IMR-90 (cell line): ENCODE measurements at places on chromosomes 4 and X. TPM values are rescaled to one million over a fixed set of nuclear protein-coding genes. Genes with fewer than 3 reads are reported as not detected.
A peak's percentile ranks its signal among the peaks of the same experiment; 100 is the strongest.

- H3K27me3 ChIP-seq: no peaks in the 10 kb centered on the region
- DNase-seq: peak; percentile 83
- peaks cover 8% of the 10 kb centered on the region for H3K4me1 ChIP-seq
Observed at GRCh38 chr4:155543126-155543765, 123.4 kb upstream of the GUCY1A1 start.

DNA sequence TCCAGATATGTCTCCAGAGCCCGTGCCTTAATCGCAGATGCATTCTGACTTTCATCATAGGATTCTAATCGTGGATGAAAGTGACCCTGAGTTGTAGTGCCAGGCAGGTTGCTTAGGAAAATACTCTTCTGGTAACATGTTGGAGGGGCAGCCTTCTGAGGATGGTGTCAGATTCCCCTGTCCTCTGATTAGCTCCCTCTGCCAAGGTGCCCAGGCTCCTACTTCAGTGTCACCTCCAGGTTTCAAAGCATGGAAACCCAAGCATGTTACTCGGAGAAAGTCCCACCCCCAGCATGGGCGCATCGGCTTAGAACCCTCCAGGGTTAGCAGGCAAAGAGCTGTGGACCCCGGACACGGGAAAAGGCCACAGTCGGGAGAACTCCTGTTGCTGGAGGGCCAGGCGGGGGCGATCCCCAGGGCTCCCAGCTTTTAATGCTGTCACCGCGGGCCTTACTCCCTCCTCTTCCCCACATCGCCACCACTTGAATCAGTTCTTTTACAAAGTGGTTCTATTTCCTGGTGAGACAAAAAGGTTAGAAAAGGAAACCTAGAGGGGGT, 44.5 kb downstream of the TRIM2 start:
- no peaks in the 10 kb centered on the region for H3K27me3 ChIP-seq
- H3K4me1 ChIP-seq: peaks cover 5% of the 10 kb centered on the region; the same call in 1 of the 2 replicates
- no peak for DNase-seq
- H3K36me3 ChIP-seq: no peaks in the 10 kb centered on the region

DNA sequence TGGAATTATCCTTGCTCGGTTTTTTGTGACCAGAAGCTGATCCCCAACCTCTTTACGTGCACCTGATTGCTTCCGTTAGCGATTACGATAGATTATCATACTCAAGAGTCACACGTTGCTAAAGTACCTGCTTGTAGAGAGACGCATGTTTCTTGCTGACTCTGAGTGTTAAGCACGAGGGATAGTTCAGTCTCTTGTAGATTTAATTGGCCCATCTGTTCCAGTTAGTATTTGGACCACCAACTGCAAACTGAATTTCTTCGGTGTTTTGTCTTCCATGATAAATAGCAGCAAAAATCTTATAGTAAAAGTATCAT, 516 bp upstream of the COX18 start:
- peak overlapping the region; percentile 40 for H3K4me3 ChIP-seq
- DNase-seq: no peak
- H3K4me1 ChIP-seq: no peaks in the 10 kb centered on the region; the same call in 1 of the 2 replicates
- no peaks in the 10 kb centered on the region for H3K36me3 ChIP-seq

GRCh38 chrX:3449287-3449686, 102.8 kb upstream of the MXRA5 start:
- no peak overlapping the region for H3K4me3 ChIP-seq
- no peaks in the 10 kb centered on the region for H3K4me1 ChIP-seq
- H3K36me3 ChIP-seq: no peaks in the 10 kb centered on the region
- H3K27ac ChIP-seq: no peak overlapping the region
- no peak for DNase-seq

- H3K4me1 ChIP-seq: no peaks in the 10 kb centered on the region
- H3K36me3 ChIP-seq: no peaks in the 10 kb centered on the region
- peaks cover 14% of the 10 kb centered on the region for H3K27me3 ChIP-seq
- H3K4me3 ChIP-seq: no peak overlapping the region
- H3K27ac ChIP-seq: no peak overlapping the region
Observed at GRCh38 chr4:38204339-38205035, 244.3 kb downstream of the PTTG2 start.

DNA sequence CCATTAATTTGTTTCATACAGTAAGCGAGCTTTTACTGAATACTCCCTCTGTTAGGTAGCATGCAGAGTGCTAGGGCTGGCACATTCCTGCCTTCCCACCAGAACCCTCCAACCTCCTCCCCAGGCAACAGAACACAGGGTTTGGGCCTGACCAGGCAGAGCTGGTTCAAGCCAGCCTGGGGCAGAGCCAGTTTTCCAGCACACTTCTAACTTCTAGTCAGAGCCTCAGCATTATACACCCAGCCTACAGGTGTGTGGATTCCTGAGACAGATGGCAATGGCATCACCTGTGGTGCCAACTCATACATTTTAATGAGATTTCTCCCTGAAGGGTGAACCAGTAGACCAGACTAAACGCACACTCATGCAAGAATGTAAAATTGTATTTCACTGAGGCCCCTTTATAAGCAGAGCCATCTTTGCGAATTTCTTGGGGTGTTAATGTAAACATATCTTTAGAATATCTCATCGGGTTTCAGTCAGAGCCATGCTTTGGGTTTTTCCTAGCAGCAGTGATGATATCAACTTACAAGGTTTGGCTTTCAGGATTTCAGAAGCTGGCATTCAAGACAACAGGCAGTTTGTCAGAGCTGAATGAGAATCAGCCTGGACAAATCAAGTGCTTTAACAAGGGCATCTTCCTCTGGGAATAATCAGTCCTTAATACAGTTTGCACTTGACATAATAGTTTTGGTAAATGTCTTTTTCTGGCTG, 92.0 kb downstream of the GATB start:
- DNase-seq: peak; percentile 75
- H3K27ac ChIP-seq: no peak overlapping the region
- no peaks in the 10 kb centered on the region for H3K36me3 ChIP-seq
- peaks cover 6% of the 10 kb centered on the region for H3K4me1 ChIP-seq
- no peaks in the 10 kb centered on the region for H3K27me3 ChIP-seq
- no peak overlapping the region for H3K4me3 ChIP-seq

DNA sequence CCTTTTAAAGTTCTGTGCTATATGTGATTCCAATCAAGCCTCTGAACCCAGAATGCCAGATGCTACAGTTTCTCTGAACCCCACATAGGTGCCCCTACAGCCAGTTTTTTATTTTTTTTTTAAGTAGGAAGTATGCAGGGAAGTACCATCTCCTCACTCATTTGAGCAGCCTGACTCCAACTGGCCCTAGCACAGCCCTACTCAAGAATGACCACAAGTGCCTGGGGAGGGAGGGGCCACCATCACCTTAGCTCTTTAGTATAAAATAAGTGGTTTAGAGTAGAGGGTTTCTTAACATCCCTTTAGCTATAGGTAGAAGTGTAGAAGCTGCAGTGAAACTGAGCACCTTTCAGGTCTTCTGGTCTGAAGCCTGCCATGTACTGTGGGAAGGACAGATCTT, 14.4 kb downstream of the MSN start:
- no peak overlapping the region for H3K27ac ChIP-seq
- H3K4me3 ChIP-seq: no peak overlapping the region
- H3K4me1 ChIP-seq: peaks cover 11% of the 10 kb centered on the region
- no peak for DNase-seq
- H3K36me3 ChIP-seq: peaks cover 3% of the 10 kb centered on the region
- no peaks in the 10 kb centered on the region for H3K27me3 ChIP-seq

DNA sequence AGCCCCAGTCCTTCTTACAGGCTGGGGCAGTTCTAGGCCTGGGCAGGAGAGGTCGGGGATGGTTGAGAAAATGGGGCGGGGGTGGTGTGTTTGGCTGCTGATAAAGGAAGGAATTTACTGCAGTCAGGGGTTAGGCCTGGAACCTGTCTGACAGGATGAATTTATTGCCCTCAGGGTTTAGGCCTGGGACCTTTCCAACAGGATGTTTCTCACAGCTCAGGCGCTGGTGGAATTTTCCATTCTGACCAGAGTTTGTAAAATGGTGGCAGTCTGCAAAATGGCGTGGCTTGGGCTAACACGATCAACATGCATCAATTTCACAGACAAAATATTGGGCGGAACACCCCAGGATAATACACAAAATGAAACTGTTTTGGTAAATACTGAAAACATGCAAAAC, 83.5 kb upstream of the SPIN4 start:
- peak; percentile 22 for DNase-seq
- no peak overlapping the region for H3K4me3 ChIP-seq
- H3K36me3 ChIP-seq: no peaks in the 10 kb centered on the region
- H3K27me3 ChIP-seq: no peaks in the 10 kb centered on the region
- no peak overlapping the region for H3K27ac ChIP-seq

DNA sequence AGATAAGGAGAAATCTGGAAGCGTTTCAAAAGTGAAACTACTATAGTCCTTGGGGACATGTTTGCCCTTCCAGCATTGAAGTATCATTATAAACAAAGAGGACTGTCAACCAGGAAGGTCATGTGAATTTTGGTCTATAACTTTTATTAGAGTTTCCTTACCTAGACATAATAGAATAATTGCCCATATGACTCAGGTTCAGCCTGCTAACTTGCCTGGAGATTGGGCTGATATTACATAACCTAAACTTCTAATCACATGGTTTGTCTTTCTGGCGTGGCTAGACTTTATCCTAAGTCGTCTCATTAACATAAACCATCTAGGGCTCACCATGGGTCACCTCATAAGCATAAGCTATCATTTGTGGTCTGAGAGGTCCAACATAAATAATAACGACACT, 775.9 kb downstream of the CENPC start:
- H3K27me3 ChIP-seq: no peaks in the 10 kb centered on the region
- H3K4me3 ChIP-seq: no peak overlapping the region
- no peaks in the 10 kb centered on the region for H3K4me1 ChIP-seq
- no peak for DNase-seq

- no peaks in the 10 kb centered on the region for H3K27me3 ChIP-seq
- H3K4me1 ChIP-seq: peaks cover 13% of the 10 kb centered on the region
- no peak overlapping the region for H3K27ac ChIP-seq
- H3K36me3 ChIP-seq: no peaks in the 10 kb centered on the region
Observed at GRCh38 chr4:26289401-26289800, 31.4 kb upstream of the RBPJ start.

GRCh38 chr4:132955146-132955545, 193.9 kb upstream of the PCDH10 start:
- no peak for DNase-seq
- no peak overlapping the region for H3K4me3 ChIP-seq
- no peak overlapping the region for H3K27ac ChIP-seq
- H3K36me3 ChIP-seq: no peaks in the 10 kb centered on the region

DNA sequence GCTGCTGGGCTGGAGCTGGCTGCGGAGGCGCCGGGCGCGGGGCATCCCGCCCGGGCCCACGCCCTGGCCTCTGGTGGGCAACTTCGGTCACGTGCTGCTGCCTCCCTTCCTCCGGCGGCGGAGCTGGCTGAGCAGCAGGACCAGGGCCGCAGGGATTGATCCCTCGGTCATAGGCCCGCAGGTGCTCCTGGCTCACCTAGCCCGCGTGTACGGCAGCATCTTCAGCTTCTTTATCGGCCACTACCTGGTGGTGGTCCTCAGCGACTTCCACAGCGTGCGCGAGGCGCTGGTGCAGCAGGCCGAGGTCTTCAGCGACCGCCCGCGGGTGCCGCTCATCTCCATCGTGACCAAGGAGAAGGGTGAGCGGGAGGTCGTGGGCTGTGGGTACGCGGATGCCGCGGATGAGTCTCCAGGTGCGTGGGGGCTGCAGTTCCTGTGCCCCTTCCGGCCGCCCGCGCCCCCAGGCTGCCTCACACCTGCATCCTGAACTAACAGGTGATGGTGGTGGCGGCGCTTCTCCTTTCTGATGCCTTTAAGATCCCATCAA, 499 bp downstream of the CYP2U1 start:
- peaks cover 4% of the 10 kb centered on the region for H3K4me1 ChIP-seq
- no peak for DNase-seq
- H3K27ac ChIP-seq: peak overlapping the region; percentile 17; the same call in 1 of the 2 replicates
- no peaks in the 10 kb centered on the region for H3K27me3 ChIP-seq

GRCh38 chrX:31819455-31819854, 747.6 kb upstream of the FTHL17 start:
- H3K4me1 ChIP-seq: no peaks in the 10 kb centered on the region
- no peak overlapping the region for H3K4me3 ChIP-seq
- no peak for DNase-seq
- no peaks in the 10 kb centered on the region for H3K27me3 ChIP-seq
- no peaks in the 10 kb centered on the region for H3K36me3 ChIP-seq
- no peak overlapping the region for H3K27ac ChIP-seq

DNA sequence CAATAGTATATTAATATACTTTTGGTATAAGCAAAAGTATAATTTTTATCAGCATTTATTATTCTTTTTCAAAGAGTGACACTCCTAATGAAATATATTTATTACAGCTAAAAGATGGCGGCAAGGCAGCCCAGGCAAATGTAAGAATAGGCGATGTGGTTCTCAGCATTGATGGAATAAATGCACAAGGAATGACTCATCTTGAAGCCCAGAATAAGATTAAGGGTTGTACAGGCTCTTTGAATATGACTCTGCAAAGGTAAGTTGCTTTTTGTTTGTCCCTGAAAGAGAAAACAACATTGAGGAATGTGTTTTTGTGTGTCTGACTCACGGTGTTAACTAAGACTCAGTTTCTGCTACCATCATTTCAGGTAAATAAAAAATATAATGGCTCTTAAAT, 71.9 kb downstream of the PDLIM5 start:
- H3K4me1 ChIP-seq: peaks cover 19% of the 10 kb centered on the region
- H3K36me3 ChIP-seq: peaks cover 1% of the 10 kb centered on the region; the same call in 1 of the 2 replicates
- H3K27ac ChIP-seq: no peak overlapping the region
- peak; percentile 59 for DNase-seq

- H3K4me3 ChIP-seq: no peak overlapping the region
- no peaks in the 10 kb centered on the region for H3K4me1 ChIP-seq
- H3K36me3 ChIP-seq: no peaks in the 10 kb centered on the region
- no peaks in the 10 kb centered on the region for H3K27me3 ChIP-seq
- peak; percentile 28 for DNase-seq
- no peak overlapping the region for H3K27ac ChIP-seq
Observed at GRCh38 chr4:105797225-105797624, 88.6 kb downstream of the GSTCD start.

DNA sequence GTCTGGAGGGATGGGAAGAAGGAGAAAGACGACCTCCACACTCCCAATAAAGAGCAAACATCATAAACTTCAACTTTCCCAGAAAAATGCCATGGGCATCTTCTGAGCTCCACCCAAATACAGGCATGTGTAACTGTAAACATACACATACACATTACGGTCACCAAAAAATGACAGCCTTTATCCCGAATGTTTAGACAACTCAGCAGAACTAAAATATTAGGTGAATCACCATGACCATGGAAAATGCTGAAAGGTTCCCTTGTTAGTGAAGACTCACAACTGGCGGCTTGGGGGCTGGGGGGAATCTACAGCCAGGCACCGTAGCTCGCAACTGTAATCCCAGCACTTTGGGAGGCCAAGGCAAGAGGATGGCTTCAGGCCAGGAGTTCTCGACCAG, 33.0 kb downstream of the PRKX start:
- no peak overlapping the region for H3K4me3 ChIP-seq
- peaks cover 5% of the 10 kb centered on the region for H3K4me1 ChIP-seq
- no peaks in the 10 kb centered on the region for H3K36me3 ChIP-seq
- peak; percentile 16 for DNase-seq
- H3K27me3 ChIP-seq: no peaks in the 10 kb centered on the region

DNA sequence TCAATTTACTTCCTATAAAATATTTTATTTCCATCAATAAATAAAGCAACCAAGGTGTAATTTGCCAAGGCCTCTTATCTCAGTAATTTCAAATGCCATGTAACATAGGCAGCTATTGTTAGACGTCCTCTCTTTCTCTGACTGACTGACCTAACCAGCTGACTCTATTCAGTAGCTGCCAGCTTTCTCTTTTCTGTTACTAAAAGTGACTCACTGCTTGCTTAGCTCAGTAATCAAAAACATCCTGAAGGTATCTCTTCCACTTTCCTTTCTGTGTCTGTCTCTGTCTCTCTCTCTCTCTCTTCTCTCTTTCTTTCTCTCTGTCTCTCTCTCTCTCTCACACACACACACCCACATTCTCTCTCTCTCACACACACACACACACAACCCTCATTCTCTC, 134.2 kb downstream of the SPOCK3 start:
- H3K36me3 ChIP-seq: no peaks in the 10 kb centered on the region
- no peak overlapping the region for H3K27ac ChIP-seq
- no peaks in the 10 kb centered on the region for H3K4me1 ChIP-seq

The CA5B gene
- total RNA-seq: 4.7 and 5.4 TPM in 2 replicates

The HELT gene
- not detected in 2 replicates for total RNA-seq

The ATP11C gene
- total RNA-seq: 40.0 and 71.4 TPM in 2 replicates

The PSMD10 gene
- total RNA-seq: 122 TPM in 2 replicates
